Activated CD4-positive, alpha-beta T cell treated with anti-CD3 and anti-CD28 coated beads for 48 hours (primary cell): ENCODE measurements at places on chromosomes 5 and 9.

DNA sequence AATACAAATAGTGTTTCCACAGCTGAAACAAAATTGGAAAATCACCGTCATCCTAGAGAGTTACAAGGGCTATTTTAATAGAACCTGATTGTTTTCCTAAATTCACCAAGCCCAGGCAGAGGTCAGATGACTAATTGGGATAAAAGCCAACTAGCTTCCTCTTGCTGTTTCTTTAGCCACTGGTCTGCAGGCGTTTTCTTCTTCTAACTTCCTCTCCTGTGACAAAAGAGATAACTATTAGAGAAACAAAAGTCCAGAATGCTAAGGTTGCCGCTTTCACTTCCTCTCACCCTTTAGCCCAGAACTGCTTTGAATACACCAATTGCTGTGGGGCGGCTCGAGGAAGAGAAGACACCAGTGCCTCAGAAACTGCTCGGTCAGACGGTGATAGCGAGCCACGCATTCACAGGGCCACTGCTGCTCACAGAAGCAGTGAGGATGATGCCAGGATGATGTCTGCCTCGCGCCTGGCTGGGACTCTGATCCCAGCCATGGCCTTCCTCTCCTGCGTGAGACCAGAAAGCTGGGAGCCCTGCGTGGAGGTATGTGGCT lies at the start of gene TLR4:
TLR4 (plus strand) TSS at position 380 of the 552 bp plus-strand sequence; CDS start at position 450, 70 bp downstream.
- DNase-seq: no peak

DNA sequence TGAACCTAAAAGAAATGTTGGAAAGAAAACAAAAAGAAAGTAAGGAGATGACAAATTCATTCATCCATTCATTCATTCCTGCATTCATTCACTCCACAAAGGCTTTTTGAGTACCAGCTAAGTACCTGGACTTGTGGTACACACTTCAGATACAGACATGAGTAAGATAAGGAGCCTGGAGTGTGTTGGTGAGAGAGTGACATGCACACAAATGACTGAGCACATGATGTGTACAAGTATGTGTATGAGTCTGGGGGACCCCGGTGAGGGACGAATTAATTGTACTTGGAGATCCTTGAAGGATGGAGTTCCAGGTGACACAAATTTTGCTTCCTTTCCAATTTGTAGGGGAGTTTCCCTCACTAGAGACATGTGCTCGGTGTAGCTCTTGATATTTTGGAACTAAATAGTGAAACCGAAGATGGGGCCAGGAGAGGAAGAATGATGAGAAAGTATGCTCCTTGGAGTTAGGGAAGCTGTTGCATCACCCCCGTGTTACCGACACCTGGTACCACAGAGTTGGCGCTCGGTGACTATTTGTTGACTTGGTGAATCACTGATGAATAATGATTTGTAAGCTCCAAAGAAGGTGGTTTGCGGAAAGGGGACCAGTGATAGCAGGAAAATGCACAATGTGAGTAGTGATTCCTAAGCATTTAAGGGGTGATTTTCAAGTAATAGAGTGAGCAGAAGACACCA lies 509.8 kb downstream of the CCDC171 start:
- peak; percentile 18 for DNase-seq

DNA sequence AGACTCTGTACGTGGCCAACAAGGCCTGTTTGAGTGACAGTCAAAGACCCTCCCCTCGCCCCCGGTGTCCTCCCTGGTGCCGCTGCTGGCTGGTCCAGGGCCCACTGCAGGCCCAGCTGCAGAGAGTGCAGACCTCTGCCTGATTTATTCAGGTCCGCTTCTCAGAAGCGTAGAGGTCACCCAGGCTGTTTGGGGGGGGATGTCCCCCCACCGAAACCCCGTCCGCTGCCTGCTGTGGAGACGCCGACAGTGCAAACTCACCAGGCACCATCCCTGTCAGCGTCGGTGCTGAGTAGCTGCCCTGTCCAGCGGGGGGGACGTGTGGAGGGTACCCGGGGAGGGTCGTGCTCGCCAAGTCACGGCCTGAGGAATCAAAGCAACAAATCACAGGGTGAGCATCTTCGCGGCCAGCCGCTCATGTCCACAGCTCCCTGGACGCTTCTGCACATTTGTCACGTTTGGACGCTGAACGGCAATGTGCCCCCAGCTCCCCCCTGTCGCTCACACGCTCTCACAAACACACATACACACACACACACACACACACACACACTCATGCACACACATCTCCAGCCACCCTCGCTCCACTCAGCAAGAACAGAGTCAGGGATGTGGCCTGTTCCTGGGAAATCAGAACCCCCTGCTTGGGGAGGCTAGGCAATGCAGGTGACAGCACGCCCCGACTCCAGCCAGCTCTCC lies 152.2 kb downstream of the PAX5 start:
- no peak for DNase-seq

DNA sequence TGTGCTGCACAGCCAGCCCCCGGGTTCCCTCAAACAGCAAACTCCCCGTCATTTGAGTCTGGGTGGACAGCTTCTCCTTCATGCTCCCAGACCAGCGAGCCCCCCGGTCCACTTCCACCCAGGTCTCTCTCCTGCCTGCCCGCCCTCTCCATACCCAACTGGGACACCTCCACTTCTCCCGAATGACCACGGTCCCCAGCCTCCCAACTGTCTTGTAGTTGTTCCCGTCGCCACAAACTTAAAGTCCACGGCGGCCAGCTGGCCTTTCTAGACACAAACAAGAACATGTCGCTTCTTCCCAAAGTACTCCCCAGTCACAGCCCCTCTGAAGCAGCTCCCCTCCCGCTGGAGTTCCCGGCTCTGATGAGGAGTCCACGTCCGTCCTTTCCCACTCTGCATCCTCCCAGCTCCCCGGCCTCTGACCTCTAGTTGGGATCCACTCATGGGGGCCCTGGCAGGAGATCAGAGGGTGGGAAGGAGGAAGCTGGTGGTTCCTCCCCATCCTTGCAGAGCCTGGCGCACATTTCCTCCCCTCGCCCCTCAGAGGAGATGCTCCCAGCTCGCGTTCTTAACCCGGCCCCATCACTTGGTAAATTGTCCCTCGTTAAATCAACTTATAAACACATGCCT lies 24.1 kb upstream of the PPP1R26 start:
- no peak for DNase-seq

DNA sequence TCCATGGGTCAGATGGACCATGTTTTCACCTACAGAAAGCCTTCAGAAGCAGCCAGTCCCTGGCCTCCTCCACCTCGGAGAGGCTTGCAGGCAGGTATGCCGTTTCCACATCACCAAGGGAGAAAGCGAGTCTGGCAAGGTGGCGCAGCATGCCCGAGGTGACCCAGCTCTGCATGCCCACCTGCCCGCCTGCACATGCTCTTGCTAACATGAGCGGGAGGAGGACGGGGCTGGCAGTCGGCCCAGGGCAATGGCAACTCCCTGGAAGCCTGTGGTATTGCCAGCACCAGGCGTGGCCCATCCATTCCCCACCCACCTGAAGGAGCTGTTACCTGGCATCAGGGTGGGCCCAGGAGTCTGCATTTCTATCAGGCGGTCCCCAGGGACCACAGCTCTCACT lies 3.3 kb upstream of the NINJ1 start:
- DNase-seq: no peak
